Kidney epithelial cell (primary cell): ENCODE measurements at places on chromosomes 5 and 9. TPM values are rescaled to one million over a fixed set of nuclear protein-coding genes. Genes with fewer than 3 reads are reported as not detected.

GRCh38 chr9:131704988-131705387 lies 34.9 kb downstream of the RAPGEF1 start:
- DNase-seq: no peak

DNA sequence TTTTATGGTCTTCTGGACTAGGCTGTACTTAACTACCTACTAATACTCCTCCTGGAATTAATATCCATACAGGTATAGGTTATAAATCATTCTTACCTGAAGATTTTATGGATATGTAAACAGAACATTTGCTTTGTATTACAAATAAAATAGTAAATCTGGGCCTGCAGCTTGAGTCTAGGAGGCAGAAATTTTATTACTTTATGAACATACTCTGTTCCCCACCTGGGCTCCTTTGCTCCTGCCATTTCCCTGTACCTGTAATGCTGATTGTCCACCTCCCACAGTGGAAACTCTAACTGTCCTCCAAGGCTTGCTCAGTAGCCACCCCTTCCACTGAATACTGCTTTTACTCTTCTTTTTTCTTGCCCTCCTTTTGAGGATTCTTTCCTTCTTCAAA lies 108.0 kb downstream of the PAM start:
- DNase-seq: no peak

- DNase-seq: no peak
Observed at GRCh38 chr9:96818533-96818932, 35.8 kb downstream of the ZNF782 start.

GRCh38 chr9:136296434-136297015 lies 7.4 kb downstream of the CCDC187 start:
- no peak for DNase-seq

The C5orf46 gene
- 1.4 and 2.1 TPM in 2 replicates for total RNA-seq

GRCh38 chr5:98638701-98639100 lies 134.8 kb upstream of the RGMB start:
- DNase-seq: peak; percentile 63

GRCh38 chr9:20948703-20949102 lies 82.7 kb downstream of the HACD4 start:
- DNase-seq: no peak

The CCDC192 gene
- total RNA-seq: not detected in 2 replicates

The PCDHGA4 gene
- total RNA-seq: 3.5 and 3.6 TPM in 2 replicates

The CAST gene
- total RNA-seq: 155 and 174 TPM in 2 replicates

DNA sequence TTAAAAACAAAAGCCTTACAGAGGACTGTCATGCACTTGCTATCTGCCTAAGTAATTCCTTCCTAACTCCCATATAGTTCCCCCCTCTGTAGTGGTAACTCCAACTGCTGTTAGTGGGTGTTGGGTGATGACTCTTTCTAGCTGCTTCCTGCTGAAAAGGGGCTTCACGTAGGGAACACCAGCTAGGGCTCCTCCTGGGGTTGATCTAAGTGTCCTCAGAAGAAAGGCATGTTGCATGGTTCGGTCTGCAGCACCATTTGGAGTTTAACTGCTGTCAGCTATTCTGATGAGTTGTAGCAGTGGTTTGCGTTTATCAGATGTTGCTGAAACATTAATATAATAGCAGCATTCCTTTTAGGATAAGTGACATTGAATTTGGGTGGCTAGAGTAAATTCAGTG lies 281.9 kb upstream of the TUSC1 start:
- no peak for DNase-seq

- DNase-seq: no peak
Observed at GRCh38 chr9:86868616-86869015, 78.7 kb downstream of the GAS1 start.

- no peak for DNase-seq
Observed at GRCh38 chr5:115895821-115896220, 54.1 kb downstream of the AP3S1 start.

The OBP2B gene
- not detected in 2 replicates for total RNA-seq

The NIM1K gene
- 0.07 and 0.21 TPM in 2 replicates for total RNA-seq

- DNase-seq: no peak
Observed at GRCh38 chr5:169296419-169297143, 4.4 kb downstream of the SLIT3 start.

The CER1 gene
- not detected in 2 replicates for total RNA-seq
